ENCODE measurements at places on chromosomes 2 and 18. TPM values are rescaled to one million over a fixed set of nuclear protein-coding genes. Genes with fewer than 3 reads are reported as not detected.

NOL4 gene
- total RNA-seq, result not detected

- no peak for DNase-seq
These were observed 250.5 kb upstream of the SKOR2 start for GRCh38 chr18:47501946-47502345.

DNA sequence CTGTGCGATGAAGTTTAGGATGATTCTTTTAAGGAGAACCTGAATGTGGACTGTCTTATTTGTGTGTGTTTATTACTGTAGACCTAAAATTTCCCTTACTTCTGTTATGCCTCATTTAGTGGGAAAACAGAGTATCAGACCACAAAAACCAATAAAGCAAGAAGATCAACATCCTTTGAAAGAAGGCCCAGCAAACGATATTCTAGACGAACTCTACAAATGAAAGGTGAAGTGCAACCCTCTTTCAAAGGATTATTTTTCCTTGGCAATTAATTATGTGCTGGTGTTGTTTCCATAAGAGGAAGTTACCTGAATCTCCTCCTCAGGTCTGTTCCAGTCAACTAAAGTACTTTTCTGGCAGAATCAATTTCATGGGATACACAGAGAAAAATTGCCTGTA lies 78.6 kb downstream of the EPB41L5 start:
- DNase-seq, result no peak

APLF gene
- total RNA-seq, result 0.69 TPM

CAPN14 gene
- not detected for total RNA-seq

All from PC-3 (cell line).